ENCODE measurements at places on chromosomes 2 and 18.

DNA sequence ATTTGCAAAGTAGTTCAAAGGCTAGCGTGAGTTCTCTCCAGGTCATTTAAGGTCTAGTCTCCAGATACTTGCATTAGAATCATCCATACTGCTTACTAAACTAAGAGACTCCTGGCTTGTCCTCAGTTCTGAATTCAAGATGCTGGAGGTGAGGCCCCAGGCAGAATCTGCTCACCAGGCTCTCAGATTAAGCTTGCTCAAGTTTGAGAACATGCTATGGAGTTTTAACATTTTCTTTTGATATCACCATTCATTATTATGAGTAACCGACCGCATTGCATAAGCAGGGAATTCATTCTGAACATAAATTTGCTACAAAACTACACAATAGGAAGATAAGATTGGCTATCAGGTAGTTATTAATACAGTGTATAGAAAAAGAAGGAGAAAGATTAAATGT lies 409.7 kb upstream of the FANCL start:
- no peak for DNase-seq

GRCh38 chr18:56889621-56890020 lies 238.5 kb downstream of the WDR7 start:
- DNase-seq, result no peak

DNA sequence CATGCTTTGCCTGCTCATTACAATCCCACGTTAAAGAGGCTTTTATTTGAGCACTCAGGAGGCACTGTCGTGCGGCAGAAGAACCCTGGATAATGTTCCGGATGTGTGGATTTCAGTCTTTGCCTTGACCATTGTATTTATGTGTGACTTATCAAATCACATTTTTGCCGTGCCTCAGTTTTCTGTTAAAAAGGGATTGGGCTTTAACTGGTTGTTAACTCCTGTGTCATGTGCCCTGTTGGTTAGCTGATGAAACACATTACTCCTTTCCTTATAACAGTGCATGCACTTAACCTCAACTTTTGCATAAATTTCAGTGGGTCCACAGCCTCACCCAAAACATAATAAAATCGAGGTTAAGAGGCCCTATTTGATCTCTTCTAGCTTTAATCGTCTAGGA lies 52.7 kb downstream of the NAB1 start:
- no peak for DNase-seq

GRCh38 chr2:150028322-150028721 lies 440.7 kb upstream of the MMADHC start:
- no peak for DNase-seq

- DNase-seq, result no peak
These were observed 8.8 kb upstream of the SIX2 start for GRCh38 chr2:45018023-45018422.

DNA sequence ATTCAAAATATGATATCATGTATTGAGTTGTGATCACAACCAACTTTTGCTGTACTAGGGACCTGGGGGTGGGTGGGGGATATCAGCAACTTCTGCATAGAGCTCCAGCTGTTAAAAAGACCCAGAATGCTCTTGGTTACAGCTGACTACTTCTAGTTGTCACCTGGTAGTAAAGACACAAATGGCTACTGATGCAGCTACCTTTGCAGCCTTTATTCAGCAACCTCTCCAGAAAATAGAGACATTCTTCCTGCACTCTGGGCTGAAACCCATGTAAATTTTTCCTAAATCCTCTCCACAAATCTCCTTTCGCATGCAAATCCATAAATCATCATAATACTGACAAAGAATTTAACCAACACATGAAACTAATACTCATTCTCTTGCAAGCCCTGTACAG lies 238.3 kb downstream of the TCF4 start:
- no peak for DNase-seq

DNA sequence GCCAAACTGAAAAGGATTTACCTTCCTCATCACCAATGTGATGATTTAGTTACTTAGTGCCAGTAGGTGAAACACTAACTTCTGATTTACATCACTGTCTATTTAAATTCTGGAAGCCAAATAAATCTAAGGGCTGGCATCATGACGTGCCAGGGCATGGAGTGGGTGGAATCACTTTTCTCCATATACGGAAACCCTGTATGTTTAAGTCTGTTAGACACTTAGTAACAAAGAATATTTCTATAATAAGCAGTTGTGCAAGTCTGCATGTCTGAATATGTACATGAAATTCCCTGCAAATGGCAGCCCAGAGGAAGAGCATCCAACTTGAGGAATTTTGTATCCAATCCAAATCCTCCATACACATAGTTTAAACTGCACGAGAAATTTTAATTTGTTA lies 243.1 kb upstream of the SMAD7 start:
- DNase-seq, result no peak

DNA sequence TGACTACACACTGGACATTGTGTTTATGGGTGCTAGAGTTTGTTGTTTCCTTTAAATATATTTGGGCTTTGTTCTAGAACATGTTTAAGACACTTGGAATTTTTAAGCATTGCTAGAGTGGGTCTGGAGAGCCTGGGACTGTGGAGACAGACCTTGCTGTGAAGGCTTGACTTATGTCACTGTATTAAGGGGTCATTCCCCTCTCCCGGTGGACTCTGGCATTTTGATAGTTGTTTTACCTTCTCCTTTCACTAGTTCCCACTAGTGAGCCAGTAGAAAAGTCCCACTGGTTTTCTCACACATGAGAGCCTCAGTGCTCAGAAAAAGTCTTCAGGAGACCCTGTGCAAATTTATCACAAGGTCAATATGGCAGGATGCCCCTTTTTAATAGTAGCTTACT lies 18.6 kb downstream of the ADNP2 start:
- DNase-seq, result no peak

- DNase-seq, result peak; percentile 64
These were observed at the start of gene TGIF1 for GRCh38 chr18:3450012-3450798. TSS of gene TGIF1 (plus strand) at chr18:3450172. CDS start at chr18:3450490, 318 bp downstream.

DNA sequence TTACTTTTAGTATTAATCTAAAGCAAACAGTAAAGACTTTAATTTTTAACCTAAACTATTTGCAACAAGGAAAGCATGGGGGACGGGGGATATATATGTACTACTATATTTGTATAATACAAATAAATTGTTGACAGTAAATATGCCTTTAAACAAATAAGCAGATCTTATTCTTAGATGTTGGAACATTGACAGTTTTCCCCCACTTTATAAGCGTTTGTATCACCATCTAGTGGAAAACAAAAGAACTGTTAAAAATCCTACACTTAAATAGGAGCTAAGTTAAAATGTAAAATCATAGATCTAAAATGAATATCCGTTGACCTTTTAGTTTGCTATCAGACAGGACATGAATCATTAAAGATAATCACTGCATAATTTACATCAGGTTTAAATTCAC lies 50.0 kb downstream of the RBBP8 start:
- DNase-seq, result no peak

DNA sequence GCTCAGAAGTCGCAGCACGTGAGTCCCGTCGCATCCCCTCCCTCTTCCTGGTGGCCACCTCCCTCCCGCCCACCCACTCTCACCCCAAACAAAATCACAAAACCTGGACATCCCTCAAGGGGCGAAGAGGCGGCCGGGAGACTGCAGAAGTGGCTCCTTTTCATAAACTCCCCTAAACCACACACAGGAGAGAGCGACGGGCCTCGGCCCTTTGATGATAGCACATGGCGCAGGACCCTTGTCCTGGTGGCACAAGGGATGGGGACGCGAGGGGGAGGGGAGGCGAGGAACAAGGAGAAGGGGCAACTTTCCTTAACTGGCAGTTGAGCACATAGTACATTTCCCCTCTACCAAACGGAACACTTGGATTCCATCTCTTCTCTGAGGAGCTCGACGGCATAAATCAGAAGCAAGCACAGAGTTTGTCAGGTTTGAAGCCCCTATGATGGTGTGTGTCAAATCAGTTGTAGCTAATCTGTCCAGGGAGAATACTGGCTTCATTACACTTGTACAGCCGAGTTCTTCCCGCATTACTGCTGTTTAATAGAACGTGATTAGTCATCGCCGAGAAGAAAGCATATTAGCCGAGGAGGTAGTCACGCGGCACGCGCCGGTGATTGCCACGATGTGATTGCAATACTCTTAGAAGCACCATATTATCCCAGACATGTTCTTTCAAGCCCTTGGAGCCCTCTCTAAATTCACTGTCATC lies 43.8 kb downstream of the GBX2 start:
- DNase-seq, result no peak

GRCh38 chr2:162011706-162012564 lies 62.1 kb downstream of the DPP4 start:
- no peak for DNase-seq

DNA sequence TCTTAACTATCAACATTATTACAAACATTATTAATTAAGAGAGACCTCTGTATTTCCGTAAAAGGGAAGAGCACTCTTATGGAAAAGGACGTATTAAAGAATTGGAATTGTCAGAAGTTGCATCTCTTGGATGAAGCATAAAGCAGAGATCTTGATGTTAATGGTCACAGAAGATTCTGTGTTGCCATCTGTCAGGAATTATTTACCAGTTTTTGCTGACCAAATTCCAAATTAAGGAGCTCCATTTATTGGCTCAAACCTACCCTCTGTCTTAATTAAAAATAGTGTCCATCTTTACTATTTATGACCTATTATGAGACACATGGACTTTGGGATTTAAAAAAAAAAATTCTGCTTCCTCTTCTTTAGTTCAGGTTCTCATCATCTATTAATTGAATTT lies 232.1 kb downstream of the ARHGAP15 start:
- no peak for DNase-seq
